A549 treated with ZK216348 at 1 μM for 4 hours (cell line): ENCODE measurements at places on chromosomes 3 and 15. TPM values are rescaled to one million over a fixed set of nuclear protein-coding genes. Genes with fewer than 3 reads are reported as not detected.

Gene CCK
- total RNA-seq, result 0.48 to 1.9 TPM (median 1.5 TPM) in 5 replicates

Gene CCR1
- total RNA-seq, result not detected in 5 replicates

Gene GLDN
- total RNA-seq, result not detected in 5 replicates

Gene SLC12A8
- 0.89 to 1.6 TPM (median 1.3 TPM) in 5 replicates for total RNA-seq

Gene SIDT1
- 0.42 to 0.90 TPM (median 0.58 TPM) in 5 replicates for total RNA-seq

Gene UROC1
- total RNA-seq, result not detected in 5 replicates

Gene SLC26A6
- total RNA-seq, result 14.6 to 23.6 TPM (median 19.8 TPM) in 5 replicates

Gene ZBED2
- 0.19 to 0.43 TPM (median 0.26 TPM) in 5 replicates for total RNA-seq

Gene MAP1A
- 0.62 to 0.81 TPM (median 0.78 TPM) in 5 replicates for total RNA-seq

Gene OIP5
- total RNA-seq, result 11.9 to 15.8 TPM (median 13.8 TPM) in 5 replicates

Gene SLC27A2
- total RNA-seq, result 32.0 to 42.0 TPM (median 33.3 TPM) in 5 replicates

Gene C3orf22
- not detected in 5 replicates for total RNA-seq

Gene THSD4
- 19.2 to 33.5 TPM (median 25.7 TPM) in 5 replicates for total RNA-seq

Gene EPHA3
- total RNA-seq, result not detected in 5 replicates
